ENCODE measurements at places on chromosomes 7 and 10.
A peak's percentile ranks its signal among the peaks of the same experiment; 100 is the strongest.

GRCh38 chr10:110681023-110681681 is 37.0 kb downstream of the RBM20 start:
- DNase-seq, result peak; percentile 16

- peak; percentile 66 for DNase-seq
These were observed 53.7 kb upstream of the GNAT3 start for GRCh38 chr7:80565554-80565953.

- DNase-seq, result no peak
These were observed 269.1 kb downstream of the GATA3 start for GRCh38 chr10:8323428-8324054.

GRCh38 chr7:33411020-33411419 is 281.7 kb downstream of the BBS9 start:
- DNase-seq, result no peak

DNA sequence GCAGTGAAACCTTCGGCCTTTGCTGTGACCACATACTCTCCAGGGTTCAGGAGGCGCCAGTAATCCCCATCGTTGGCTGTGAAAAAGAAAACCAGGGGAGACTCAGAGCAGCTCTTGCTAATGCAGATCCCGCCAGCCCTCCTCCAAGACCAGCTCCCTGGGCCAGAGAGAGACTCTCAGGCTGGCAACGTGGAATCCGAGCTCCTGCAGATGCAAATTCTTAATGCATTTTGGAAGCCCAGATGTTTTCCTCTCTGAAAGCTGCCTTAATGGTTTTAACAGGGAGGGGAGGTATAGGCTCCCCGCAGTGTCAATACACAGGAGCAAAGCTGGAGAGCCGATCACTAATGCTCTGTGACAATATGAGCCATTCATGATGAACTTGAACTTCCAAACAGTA is 80.8 kb downstream of the GPR26 start:
- DNase-seq, result no peak

DNA sequence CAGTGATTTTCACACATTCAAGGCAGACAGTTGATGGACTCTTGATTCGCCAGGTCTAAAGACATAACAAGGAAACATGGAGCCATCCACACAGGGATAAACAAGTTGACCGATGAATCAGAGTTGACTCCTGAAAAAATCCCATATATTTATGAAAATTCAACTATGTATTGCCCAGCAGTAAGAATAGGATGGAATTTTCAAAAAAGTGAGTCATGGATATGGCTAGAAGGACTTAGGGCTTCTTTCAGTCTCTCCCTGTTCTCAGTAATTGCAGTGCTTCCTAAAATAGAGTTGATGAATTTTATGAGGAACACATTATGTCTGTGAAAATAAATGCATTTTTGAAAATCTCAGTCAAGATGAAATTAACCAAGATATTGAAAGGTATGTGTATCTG is 301.2 kb downstream of the PLXDC2 start:
- DNase-seq, result no peak

GRCh38 chr7:95397381-95397780 is 1.2 kb upstream of the PON3 start:
- no peak for DNase-seq

DNA sequence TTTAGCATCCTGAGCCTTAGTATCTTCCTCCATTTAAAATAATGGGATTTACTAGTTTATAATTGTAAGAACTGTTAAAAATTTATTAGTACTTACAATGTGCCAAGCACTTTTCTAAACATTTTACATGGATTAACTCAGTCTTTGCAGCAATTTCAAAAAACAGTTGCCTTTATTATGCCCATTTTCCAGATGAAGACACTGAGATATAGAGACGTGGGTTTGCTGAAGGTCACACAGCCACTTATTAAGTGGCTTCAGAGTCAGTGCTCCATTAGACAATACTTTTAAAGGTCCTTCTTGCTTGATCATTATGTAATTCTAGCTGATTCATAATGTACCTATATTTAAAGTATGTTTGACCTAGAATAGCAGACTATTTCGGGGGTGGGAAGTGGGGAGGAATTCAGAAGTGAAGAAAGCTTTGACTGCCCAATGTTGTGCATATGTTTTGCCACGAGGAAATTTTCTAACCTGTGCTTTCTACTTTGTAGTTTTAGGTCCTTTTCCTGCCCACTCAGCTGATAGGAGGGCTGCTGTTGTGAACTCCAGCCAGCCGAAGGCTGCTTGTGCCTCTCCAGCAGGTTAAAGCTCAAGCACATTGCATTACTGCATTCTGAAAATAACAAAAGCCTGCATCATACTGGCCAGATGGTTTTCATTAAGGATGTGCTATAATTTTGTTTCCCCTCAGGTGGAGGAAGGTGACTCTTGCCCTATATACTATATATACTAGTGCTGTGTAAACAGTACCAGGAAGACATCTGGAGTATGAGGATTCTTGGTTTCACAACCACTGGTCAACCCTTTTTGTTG is 4.3 kb downstream of the PLEKHA8 start:
- no peak for DNase-seq

GRCh38 chr7:35253710-35254495 is at the start of gene TBX20:
Gene TBX20, minus strand, starts transcription at chr7:35254100. Its CDS starts 480 bp downstream, at chr7:35253620.
- DNase-seq, result no peak

- DNase-seq, result no peak
These were observed 120.2 kb downstream of the TEX36 start for GRCh38 chr10:125562737-125563136.

GRCh38 chr7:80060218-80060806 is 74.3 kb upstream of the GNAI1 start:
- no peak for DNase-seq

DNA sequence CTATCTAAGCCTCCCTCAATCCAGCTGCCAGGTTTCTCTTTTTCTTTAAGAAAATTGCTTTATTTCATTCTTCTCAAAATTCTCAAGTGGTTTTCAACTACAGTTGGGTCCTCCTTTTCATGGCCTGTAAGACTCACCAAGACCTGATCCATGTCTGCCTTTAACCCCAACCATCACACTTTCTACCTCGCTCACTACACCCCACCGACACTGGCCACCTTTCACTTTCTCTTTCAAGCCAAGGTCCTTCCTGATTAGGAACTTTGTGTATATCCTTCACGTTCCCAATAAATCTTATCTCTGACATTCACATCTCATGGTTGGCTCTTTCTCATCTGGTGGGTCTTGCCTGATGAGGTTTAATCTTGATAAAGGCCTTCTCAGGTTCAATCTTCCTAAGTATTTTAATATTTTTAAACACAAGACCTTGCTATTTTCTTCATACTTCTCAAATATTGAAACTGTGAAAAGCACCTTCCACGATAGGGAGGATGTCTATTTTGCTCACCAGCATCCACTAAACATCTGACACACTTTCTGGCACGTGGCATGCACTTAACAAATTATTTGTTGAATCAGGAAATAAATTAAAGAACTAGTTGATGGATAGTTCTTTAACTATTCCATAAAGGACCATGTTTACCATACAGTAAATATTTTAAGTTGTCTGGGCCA is 624.8 kb downstream of the GRID1 start:
- no peak for DNase-seq

- no peak for DNase-seq
These were observed 17.2 kb downstream of the HERPUD2 start for GRCh38 chr7:35677582-35678356.

DNA sequence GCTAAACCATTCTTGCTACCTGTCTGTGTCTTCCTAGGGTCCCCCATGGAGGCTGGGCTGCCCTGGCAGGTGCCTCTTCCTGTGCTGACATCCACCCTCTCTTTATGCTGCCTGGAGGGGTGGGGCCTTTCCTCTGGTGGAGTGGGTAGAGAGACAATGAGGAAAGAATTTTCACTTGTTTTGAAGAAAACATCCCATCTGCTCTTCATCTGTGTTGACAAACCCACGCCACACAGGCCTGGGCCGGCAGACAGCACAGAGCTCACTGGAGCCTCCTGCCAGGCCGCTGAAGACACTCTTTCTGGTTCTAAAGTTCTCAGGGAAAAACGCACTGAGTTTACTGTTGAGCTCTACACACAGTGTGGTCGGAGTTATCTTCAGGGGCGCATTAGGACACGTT is 328.2 kb downstream of the GLRX3 start:
- DNase-seq, result no peak

- no peak for DNase-seq
These were observed 137.5 kb upstream of the MGMT start for GRCh38 chr10:129329385-129330055.

- no peak for DNase-seq
These were observed 38.2 kb upstream of the GTF2I start for GRCh38 chr7:74619235-74619860.

GRCh38 chr7:154720016-154720415 is 282.9 kb downstream of the PAXIP1 start:
- DNase-seq, result no peak

- DNase-seq, result no peak
These were observed 46.3 kb downstream of the MYOF start for GRCh38 chr10:93435621-93436397.

DNA sequence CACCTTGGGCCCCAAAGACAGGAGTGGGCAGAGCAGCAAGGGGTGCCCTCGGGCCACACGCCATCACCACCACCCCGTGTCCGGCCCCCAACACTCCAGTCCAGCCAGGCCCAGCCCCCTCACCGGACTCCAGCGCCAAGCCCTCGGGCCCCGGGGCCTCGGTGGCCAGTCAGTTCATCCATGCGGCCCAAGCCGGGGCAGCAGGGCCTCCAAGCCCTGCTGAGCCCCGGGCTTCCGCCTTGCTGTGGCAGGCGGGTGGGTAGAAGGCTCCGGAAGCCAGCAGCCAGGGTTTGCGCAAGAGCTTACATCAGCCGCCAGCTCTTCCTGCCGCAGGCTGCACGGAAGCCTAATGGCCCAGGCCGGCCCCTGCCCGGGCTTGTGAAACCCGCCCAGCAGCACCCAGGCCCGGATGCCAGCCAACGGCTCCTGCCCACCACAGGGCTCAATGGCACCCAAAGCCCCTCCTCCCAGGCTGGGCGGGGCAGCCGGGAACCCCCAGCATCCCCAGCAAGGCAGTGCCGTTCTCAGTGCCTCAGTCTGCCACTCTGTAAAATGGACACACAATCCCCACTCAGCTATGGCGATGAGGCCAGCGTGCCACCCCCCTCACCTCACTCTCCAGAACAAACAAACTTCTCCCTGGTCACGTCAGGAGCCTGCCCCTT is 26.5 kb downstream of the TNRC18 start:
- peak; percentile 52 for DNase-seq
